Omental fat pad (tissue), 4 donors: ENCODE measurements at places on chromosomes 4 and X. TPM values are rescaled to one million over a fixed set of nuclear protein-coding genes. Genes with fewer than 3 reads are reported as not detected.

- DNase-seq: no peak
These were observed 600 bp downstream of the BEX4 start for GRCh38 chrX:103215425-103215991.

Gene MMRN1
- 79.6 TPM for total RNA-seq

GRCh38 chrX:64427787-64428186 lies 32.5 kb upstream of the MTMR8 start:
- no peak for DNase-seq

DNA sequence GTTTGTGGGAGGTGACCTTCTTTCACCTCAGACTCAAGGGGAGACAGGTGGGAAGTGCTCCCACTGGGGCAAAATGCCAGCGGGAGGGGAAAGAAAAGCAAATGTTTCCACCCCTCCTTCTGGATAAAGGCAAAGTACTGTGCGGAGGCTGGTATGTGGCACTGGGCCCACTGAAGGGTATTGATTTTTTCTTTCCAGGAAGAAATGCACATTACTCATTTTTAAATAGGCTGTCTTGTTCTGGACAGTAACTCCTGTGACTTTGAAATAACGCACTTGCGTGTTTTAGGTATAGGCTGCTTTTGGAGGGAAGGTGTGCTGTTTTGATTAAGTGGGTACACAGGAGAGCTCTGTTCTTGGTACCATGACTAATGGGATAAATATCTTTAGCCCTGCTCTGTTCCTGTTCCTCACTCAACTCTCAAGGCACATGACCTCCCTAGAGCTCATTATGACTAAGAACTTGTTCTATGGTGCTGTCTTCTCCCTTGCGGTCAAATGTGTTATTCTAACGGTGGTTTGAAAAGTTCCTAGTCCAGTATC lies 40.7 kb upstream of the MBTPS2 start:
- DNase-seq: no peak

DNA sequence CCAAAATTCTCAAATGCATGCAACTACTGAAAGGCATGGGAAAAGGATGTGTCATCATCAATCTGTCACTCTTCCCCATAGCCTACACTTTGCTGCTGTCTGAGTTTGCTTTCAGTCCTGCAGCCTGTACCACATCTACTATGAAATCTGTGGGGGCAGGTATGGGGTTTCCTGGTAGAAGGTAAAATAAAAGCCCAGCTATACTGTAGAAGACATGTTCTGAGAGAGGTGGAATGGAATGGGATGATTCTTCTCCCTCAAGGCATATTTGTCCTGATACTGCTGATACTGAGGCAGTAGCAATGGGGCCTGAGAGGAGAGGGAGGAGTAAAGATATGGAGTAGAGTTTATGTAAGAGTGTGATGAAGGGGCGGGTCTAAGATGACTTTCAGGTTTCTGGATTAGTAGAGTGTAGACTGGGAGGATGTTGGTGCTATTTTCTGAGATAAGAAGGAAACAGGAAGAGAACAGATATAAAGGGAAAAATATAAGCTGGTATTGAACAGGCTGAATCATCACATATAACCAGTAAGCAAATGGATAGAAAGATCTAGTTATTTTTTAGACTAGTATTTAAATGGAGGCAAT lies 38.7 kb upstream of the GYPA start:
- DNase-seq: no peak

DNA sequence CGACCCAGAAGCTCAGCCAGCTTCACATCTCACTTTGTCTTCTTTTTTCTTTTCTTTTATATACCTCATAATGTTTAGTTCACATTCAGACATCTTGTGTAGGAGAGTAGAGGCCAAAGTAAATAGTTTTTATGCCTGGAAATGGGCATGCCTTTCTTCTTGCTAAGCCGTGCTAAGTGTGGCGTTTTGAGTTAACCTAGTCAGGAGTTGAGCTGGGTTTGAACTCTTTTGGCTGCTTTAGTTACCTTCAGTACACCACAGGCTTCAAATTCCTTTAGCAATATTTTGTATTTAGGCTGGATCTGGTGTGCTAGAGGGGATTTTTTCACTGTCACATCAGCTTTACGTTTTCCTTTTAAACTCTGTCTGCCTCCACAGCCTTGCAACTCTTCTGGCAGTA lies 300.8 kb downstream of the ZNF674 start:
- DNase-seq: no peak
